Ureter (tissue), 1 donor: ENCODE measurements at places on chromosomes 2 and 18.

DNA sequence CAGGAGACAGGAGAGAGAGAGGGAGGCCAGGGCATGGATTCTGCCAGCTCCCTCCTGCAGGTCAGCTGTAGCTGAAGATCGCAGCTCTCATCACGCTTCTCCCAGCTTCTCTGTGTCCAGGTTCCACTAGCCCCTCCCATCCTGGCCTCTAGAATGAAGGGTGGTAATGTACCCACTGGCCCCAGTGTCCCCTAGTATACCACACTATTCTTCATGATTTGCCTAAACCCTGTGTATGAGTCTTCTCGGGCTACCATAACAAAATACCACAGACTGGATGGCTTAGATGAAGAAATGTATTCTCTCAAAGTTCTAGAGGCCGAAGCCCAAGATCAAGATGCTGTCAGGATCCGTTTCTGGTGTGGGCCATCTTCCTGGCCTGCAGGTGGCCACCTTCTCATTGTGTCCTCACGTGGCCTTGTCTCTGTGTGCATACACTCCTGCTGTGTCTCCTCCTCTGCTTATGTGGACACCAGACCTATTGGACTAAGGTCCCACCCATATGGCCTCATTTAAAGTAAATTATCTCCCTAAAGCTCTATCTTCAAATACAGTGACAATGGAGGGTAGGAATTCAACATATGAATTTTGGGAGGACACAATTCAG, 77.3 kb downstream of the TNFRSF11A start:
- DNase-seq: no peak

DNA sequence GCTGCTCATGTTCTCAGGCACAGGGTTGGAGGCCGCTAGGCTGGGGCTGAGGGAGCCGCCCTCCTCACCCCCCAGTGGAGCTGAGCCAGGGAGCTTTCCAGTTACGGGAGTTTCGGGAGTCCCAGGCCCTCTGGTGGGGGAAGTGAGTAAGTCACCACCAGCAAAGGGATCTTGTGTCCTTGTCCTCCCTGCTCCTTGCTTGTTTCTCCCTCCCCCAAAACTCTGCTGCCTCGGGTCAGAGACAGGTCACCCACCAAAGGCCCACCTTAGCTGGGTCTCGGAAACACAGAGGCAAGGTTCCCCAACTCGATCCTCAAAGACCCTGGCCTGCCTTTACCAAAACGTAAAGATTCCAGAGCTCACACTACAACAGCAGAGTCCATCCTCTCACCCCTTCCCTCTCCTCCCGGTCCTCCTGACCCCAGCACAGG, 60.5 kb upstream of the POMC start:
- peak; percentile 72 for DNase-seq

GRCh38 chr2:240873805-240874714, 5.4 kb downstream of the AGXT start:
- no peak for DNase-seq

DNA sequence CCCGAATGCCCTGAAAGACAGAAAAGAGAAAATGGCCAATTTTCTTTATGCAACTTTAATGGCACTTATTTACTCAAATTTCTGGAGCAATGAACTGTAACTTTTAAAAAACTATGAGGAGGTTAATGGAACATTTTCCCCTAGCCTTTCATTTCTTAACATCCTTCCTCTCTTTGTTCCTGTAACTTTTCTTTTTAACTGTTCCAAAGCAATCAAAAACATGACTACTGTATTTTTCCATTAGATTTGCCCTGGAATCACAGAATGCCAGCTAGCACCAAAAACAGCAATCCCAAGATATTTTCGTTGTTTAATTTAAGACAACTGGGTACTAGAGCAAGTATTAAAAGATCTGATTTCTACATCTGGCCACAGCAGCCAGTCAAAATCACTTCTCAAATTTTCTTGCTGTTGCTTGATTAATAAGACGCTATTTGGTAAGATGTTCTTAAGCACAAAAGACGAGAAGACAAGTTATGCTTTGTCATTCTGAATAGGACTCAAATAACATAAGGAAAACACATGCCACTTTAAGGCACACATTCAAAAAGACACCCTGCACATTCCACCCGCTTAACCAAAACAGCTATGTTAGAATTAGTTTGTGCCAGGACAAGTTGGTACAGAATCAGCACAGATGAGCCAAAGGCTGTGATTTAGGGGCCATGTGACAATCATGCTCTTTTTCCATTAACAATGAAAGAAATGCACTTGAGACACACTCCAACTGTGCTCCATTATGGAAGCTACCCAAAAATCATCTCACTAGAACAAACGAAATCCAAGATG, 3.6 kb downstream of the STARD7 start:
- no peak for DNase-seq

DNA sequence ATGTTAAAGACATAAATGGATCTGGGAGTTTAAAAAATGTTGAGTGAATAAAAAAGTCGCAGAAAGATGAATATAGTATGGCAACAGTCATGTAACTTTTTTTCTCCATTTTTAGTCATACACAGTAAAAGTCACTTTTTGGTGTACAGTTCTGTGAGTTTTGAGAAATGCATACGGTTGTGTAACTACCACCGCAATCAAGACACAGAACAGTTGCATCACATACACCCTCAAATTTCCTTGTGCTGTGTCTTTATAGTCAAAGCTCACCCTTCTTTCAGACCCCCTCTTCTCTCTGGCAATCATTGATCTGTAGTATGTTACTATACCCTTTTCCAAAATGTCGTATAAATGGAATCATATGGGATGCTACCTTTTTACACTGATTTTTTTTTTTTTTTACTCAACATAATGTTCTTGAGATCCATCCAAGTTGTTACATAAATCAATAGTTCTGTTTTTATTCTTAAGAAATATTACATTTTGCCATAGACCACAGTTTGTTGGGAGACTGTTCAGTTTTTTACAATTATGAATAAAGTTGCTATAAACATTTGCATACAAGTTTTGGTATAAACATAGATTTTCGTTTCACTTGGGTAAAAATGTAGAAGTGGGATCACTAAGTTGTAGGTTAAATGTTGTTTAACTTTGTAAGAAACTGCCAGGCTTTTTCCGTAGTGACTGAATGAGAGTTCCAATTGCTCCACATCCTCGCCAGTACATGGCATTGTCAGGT, 35.4 kb upstream of the AGFG1 start:
- no peak for DNase-seq

DNA sequence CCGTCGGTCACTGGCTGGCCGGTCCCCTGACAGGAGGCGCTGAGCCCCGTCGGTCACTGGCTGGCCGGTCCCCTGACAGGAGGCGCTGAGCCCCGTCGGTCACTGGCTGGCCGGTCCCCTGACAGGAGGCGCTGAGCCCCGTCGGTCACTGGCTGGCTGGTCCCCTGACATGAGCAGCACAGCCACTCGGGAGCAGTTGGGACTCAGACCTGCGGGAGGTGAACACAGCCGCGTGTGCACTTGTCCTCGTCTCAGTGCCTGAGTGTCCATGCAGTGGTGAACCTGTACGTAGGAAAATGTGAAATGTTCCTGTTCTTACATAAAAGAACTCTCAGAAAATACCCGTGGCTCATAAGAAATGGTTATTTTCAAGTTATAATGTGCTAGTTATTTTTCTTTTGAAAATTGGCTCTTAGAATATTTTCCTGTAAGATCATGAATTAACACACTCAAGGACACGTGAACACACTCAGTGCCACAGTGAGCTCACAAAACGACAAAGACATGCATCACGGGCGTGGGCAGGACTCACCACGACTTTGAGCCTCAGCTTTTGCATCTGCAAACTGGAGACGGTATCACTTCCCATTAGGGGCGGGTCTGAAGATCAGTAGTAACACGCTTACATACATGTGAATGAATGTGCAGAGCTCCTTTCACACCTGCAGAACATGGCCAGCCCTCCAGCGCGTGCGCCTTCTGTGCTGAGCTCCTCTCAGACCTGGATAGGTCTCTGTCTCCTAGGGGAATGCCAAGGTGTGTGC, 21.1 kb upstream of the NFATC1 start:
- DNase-seq: no peak

- DNase-seq: no peak
Measured at GRCh38 chr2:221304916-221305315, 267.2 kb downstream of the EPHA4 start.

- DNase-seq: peak; percentile 49
Measured at GRCh38 chr2:22355816-22356433, 1029.1 kb upstream of the KLHL29 start.
